ENCODE measurements at places on chromosomes 6 and 20.
A peak's percentile ranks its signal among the peaks of the same experiment; 100 is the strongest.

DNA sequence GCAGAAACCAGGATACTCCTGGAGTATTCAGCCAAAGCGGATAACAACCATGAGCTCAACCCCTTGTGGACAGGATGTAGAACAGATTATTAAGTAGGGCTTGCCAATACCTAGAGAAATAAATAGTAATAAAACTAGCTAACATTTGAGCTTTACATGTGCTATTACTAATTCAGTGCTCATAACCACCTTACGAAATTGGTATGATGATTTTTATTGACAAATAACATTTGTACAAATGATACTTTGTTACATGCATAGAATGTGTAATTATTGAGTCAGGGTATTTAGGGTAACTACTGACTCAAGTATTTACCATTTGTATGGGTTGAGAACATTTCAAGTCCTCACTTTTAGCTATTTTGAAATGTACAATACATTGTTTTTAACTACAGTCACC lies 287.9 kb downstream of the CDC5L start:
- DNase-seq = no peak

DNA sequence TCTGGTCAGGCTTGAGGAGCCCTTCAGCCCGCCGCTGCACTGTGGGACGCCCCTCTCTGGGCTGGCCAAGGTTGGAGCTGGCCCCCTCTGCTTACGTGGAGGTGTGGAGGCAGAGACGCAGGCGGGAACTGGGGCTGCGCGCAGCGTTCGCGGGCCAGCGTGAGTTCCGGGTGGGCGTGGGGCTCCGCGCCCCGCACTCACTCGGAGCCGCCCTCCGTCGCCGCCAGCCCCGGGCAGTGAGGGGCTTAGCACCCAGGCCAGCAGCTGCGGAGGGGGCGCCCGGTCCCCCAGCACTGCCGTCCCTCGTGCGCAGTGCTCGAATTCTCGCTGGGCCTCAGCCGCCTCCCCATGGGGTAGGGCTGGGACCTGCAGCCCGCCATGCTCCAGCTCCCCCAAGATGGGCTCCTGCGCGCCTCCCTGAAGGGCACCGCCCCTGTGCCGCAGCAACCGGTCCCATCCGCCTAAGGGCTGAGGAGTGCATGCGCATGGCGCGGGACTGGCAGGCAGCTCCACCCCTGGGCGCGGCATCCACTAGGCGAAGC lies 695.9 kb downstream of the EPHA7 start:
- DNase-seq = no peak

GRCh38 chr6:113599444-113599843 lies 257.7 kb upstream of the MARCKS start:
- no peak for DNase-seq

- DNase-seq = no peak
Measured at GRCh38 chr6:123016431-123017103, 20.5 kb downstream of the CLVS2 start.

GRCh38 chr6:94636780-94637385 lies 940.5 kb upstream of the MANEA start:
- no peak for DNase-seq

GRCh38 chr20:17834804-17835203 lies 133.8 kb downstream of the SNX5 start:
- DNase-seq = no peak

GRCh38 chr6:138512609-138513008 lies 13.3 kb upstream of the NHSL1 start:
- DNase-seq = no peak

DNA sequence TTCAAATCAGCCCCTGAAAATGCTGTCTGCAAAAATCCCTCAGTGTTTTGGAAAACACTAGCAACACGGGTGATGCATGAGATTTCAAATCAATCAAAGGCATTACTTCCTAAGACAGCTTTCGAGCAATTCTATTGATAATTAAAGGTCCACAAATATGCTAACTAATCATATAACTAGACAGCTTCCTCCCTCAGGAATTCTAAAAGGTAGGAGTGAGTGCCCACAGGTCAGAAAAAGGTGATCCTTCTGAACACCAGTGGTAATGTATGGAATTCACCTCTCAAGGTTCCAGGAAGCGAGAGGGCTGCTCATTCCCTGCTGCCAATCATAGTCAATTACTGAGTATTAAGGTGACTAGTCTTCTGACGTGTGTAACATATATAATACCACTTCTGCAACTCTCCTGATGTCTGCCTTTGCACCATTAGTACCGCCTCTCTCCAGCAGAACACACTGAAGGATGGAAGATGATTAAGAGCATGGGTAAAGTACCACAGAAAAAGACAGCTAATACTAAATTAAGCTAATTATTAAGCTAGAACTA lies 16.4 kb downstream of the MAN1A1 start:
- no peak for DNase-seq

DNA sequence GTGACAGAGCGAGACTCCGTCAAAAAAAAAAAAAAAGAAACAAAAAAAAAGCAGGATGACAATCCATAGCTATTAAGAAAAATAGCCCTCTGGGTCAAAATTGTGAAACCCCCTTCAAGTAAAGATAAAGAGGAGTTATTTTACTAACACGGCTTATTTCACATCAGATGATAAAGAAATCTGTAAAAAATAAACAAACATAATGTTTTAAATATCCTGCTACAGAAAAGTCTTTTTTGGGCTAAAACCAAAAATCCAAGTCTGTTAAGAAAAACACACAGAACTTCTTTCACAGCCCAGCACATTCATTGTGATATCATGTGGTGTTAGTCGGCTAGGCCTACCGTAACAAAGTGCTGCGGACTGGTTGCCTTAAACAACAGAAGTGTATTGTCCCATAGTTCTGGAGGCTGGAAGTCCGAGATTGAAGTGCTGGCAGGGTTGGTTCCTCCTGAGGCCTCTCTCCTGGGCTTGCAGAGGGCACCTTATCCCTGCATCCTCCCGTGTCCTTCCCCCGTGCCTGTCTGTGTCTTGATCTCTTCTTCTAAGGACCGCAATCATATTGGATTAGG lies 239.2 kb upstream of the TAB2 start:
- DNase-seq = no peak

DNA sequence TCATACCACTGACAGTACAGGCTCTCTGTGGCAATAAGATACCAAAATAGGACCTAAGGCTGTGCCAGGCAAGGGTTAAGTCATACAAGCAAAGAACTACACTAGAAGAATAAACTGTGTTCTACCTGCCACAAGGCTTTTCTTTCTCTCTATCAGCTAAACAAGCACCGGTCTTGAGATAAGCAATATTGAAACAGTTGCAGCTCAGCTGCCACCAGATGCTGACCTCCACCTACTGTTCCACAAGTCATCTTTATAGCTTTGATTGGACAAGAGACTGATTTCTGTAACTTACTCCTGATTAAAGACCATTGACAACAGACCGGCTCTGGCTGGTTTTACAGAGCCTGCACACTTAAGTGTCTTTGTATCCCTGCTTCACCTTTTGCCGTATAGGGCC lies 24.1 kb downstream of the SCP2D1 start:
- DNase-seq = no peak

- no peak for DNase-seq
Measured at GRCh38 chr6:39415482-39415881, 93.0 kb upstream of the KCNK16 start.

DNA sequence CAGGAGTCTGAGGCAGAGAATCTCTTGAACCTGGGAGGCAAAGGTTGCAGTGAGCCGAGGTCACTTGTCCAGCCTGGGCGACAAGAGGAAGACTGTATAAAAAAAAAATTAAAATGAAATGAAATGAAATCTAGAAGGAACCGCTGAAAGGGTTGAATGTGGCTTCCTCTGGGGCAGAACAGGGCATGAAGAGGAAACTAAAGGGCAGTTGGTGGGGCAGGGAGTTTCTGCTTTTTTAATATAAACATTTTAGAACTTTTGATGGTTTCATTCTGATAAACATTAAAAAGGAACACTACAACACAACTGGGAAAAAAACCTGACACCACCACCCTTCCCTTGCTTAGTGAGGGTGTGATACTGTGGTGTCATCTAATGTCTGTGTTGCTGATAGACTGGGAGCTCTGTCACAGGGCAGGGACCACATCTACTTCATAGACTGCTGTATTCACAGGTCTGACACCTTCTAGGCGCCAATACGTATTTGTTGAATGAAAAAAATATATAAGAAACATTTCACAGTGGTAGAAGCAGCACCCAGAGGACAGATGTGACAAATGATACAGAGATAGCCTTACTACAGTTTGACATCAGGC lies 128.9 kb downstream of the ADAT2 start:
- DNase-seq = no peak

DNA sequence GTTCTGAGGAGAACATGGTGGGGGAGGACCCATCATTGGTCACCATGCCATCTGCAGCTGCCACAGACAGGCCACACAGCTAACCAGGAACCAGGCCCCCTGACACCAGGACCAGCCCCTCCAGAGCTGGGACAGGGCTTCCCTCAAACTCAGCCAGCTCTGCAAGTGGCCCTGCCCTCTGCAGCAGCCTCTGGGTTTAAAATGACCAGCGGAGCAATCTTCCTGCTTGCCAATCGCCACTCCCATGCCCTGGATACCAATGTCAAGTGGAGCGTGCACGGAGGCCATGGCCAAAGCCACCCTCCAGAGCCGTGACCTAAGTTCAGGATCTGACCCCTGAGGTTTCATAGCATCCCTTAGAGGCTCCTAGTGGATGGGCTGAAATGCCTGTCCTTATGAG lies 199.4 kb downstream of the SYNDIG1 start:
- DNase-seq = no peak

- no peak for DNase-seq
Measured at GRCh38 chr20:49594931-49595315, 27.0 kb upstream of the PTGIS start.

DNA sequence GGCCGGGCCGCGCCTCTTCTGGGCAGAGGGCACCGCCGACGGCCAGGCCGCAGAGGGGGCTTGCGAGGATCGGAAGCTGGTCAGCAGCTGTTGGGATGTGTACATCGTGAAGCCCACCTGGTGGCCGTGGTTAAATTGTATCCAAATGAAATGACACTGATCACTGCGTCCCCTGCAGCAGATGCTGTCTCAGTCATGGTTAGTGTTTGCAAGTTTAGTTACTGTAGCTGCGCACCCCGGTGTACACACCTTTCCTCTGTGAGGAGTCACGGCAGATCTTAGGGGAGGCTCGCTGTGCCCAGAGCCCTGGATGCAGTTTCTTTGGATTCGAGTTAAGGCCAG lies 653 bp downstream of the NAA20 start:
- DNase-seq = no peak

DNA sequence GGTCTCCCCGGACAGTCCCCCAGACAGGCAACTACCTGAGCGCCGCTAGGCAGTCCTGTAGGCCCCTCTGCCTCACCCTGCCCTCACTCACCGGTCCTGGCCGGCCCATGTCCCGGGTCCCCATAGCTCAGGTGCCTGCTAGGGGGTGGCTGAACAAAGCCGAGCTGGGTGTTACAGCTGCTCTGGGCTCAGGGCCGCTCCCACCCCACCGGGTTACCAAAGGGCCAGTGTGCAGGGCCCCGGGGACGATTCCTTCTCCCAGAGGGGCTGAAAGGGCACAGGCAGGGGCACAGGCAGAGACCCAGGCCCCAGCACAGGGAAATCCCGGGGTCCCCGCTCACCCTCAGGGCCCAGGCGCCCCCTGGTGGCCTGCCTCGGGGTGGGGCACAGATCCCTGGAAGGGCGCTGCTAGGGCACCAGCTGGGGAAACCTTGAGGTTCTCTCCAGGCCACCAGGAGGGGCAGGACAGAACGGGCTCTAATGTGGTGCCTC lies 118.4 kb downstream of the GRM4 start:
- DNase-seq = peak; percentile 37

DNA sequence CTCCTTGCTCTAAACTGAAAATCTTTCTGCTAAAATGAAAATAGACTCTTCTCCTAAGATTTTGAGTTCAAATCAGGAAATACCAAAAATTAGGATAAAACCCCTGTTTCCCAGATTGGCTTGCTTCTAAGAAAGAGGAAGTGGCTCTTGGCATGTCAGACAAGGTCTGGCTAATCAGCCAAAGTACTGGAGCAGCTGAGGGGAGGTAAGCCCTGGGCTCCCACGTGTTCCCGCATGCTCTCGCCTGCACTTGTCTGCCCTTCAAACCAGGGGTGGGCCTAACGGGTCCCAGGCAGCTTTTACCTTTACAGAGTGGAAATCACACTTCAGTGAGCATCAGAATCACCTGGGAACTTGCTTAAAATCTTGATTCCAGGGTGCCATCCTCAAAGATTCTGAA lies 43.2 kb upstream of the GABRR1 start:
- no peak for DNase-seq

DNA sequence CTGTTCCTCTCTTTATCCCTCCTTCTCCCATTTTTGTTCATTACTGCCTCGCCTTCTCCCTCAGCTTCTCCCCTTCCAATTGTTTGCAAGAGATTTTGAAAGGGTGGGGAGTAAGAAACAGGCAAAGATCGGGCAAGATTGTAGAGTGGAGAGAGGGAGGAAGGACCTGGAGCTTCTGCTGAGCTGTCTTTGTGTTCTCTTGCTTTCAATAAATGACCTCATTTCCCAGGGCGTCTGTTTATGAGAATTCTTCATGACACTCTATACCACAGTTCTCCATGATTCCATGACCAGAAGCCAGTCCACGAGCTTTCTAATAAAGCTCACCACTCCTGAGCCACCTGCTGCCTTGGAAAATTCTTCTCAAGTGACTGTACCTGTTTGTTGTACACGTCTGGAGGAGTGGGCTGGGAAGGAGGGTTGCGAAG lies 50.0 kb upstream of the PLEKHG1 start:
- no peak for DNase-seq

Measured in activated T-helper 1 cell treated with Interleukin-2 at 50 U/mL for 16 hours (primary cell).